ENCODE measurements at places on chromosomes 5 and 9.
A peak's percentile ranks its signal among the peaks of the same experiment; 100 is the strongest.

- DNase-seq = no peak
Measured at GRCh38 chr5:56110646-56111403, 116.1 kb upstream of the IL6ST start.

GRCh38 chr9:125418404-125418803 is 156.8 kb downstream of the GAPVD1 start:
- peak; percentile 63 for DNase-seq

DNA sequence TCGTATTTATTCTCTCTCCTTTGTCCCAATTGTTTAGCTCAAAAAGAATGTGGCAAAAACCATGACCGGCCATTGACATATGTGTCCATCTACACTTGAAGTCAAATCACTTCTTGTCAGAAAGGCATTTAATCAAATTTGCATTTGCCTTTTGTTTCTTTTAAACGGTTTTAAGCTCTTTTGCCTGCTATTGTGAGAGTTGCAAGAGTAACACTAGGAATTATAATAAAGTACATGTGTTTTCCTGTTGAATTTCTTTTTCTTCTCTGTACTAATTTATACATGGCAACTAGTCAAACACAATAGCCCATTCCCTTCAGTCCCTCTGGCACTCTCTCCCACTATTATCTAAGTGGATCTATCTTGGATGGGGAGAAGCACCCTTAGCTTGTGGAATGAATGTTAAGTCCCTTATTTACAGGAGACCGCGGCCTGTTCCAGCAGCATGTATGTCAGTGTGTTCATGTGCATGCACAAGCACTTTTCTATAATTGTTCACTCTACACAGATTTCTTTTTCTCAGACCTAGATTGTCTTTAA is 3.2 kb downstream of the ADAMTSL1 start:
- no peak for DNase-seq

GRCh38 chr5:126973193-126973592 is 57.2 kb downstream of the MARCHF3 start:
- DNase-seq = no peak

DNA sequence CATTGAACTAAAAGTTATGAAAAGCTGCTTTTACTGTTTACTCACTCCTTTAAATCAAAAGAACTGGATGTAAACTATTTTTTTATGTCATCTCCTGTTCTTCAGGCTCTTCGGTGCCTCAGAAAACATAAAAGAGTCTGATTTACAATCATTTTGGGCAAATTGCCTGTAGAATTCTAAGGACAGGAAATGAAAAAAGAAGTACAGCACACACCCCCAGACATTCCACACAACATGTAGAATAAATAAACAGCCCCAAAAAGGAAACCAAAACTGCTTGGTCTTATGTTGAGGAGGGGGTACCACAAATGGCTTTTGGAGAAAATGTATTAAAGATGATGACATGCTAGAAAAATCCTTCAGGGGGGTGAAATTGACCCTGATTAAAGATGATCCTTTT is 57.2 kb downstream of the ITGA1 start:
- peak; percentile 57 for DNase-seq

- DNase-seq = no peak
Measured at GRCh38 chr9:17630531-17630949, 51.7 kb downstream of the SH3GL2 start.

DNA sequence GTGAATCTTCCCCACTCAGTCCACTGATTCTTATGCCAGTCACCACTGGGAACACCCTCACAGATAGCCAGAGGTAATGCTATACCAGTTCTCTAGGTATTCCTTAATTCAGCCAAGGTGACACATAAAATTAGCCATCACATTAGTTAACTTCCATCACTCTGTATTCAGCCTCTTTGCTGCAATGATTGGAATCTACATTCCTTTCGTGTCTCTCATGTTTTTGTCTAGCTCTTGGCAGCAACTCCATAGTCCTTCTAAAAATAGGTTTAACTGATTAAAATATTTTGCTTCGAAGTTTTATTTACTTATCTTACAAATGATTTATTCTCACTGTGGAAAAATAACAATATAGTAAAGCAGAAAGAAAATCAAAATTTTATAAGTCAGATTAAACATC is 19.6 kb upstream of the RNF20 start:
- peak; percentile 78 for DNase-seq

DNA sequence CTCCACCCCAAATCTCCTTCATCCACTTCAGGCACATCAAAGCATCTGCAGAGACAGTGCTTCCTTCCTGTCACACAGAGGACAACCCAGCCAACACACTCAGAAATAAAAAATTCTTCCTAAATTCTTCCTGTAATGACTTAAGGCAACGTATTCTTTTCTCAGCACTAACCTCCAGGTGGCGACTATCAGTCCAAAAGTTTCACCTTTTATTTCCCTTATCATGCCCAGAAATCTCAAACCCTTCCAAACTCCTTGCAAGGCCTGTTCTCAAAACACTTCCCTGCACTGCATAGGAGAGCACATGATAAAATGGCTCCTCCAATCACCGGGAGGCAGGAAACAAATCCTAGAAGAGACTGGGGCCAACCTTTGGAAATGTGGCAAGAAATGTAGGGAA is 35.1 kb downstream of the SLIT3 start:
- DNase-seq = peak; percentile 11

- no peak for DNase-seq
Measured at GRCh38 chr5:120927950-120928530, 463.9 kb downstream of the PRR16 start.

GRCh38 chr9:91933556-91934352 is 16.3 kb downstream of the ROR2 start:
- DNase-seq = peak; percentile 42

- DNase-seq = peak; percentile 88
Measured at GRCh38 chr5:54753034-54753433, 232.4 kb downstream of the ESM1 start.

GRCh38 chr9:124761196-124761595 is 9.9 kb downstream of the NR6A1 start:
- no peak for DNase-seq

DNA sequence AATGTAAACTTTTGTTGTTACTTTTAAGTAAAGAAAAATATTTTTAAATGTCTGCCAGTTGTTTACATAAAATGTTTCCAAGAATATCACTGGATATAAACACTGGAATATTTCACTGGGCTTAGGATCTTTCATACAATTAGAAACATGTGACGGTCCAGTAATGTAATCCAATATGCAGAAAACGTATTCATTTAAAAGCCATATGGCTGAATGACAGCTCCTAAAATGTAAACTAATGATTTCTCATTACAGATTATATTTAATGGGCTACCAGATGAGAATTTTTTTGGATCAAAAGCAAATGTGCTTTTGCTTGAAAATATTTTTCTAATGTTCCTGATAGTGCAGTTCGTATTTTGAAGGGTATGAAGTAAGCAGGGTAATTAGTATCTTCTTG is 124.3 kb downstream of the TTC39B start:
- no peak for DNase-seq

DNA sequence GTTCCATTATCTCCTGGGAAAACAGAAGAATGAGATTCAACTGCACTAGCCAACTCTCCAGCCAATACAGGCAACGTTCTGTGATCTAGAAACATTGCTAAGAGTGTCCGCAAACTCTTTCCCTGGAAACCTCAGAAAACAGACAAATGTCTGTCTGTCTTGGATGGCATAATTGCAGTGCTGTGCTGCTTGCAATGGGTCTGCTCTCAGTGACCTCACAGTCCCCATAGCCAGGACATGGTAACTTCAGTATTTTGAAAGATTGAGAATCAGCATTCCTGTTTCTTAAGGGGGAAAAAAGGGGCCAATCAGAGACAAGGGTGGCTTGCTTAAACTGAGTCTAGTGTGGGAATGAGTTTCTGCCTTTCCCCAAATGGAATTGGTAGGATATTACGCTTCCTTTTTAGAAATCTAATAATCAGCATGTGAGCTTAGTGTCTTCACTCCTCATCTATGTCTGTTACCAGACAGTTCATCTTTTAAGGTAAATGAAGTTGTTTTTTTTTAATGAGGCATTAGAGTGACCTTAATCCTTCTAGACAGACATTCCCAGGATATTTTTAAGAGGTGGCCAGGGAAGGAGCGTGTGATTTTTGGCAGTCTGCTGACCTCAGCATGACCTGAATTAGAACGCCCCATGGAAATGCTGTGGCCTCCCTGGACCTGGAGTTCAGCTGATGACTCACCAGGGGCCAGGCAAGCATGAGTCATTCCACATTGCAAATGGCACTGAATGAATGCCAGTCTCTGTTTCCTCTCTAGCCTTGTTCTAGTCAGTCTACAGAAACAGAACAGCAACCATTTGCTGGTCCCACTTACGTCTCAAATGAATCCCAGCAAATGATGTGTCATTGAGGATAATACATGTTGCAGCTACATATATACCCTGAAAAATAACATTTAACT is 210.2 kb upstream of the ACTBL2 start:
- peak; percentile 96 for DNase-seq

DNA sequence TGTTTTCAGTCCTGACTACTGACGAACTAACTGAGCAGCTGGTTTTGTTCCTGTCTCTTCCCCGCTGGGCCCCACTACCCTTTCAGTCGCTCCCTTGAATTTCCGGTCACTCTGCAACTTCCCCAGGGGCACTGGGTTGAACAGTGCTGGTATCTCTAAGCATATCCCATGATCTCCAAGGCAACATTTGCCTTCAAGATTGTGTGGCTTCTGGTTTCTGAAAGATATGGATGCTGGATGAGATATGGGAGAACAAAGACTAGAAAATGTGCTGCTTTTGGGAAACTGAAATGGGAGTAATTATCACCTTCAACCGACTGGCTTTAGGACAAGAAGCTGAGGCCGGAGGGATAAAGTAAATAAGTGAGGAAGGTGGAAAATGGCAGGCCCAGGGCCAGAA is 258.2 kb upstream of the PIK3R1 start:
- no peak for DNase-seq

DNA sequence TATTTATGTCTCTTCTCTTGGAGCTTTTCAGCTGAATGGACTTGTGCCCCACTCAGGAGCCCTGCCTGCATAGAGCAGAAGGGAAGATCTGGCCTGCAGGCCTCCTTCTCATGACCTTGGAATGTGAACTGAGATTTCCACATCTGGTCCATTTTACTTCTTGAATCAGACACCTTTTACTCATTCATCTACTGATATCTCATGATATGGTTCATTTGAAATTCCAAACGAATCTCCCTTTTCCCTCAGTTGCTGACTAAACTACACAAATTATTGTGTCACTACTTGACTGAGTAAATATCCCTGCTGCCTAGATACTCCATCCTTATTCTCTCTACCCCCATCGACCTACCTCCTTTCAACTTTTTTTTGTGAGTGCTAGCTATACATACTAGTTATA is 138.7 kb downstream of the PLCXD3 start:
- peak; percentile 83 for DNase-seq

GRCh38 chr5:140609126-140609525 is 23.8 kb downstream of the CD14 start:
- no peak for DNase-seq

DNA sequence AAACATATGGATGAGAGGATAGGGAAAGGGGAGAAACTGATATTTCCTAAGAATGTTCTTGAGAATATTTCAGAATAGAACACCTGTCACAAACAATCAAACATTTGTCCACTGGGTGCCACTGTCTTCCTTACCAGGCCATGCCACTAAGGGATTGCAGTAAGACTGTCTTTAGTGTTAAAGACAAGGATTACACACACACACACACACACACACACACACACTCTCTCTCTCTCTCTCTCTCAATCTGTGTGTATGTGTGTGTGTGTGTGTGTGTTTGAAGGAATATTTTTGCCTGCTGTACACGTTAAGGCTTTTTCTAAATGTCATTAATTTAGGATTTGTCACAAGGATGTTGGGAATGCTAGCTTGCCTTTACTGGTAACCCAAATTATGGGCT is 54.4 kb downstream of the CCDC192 start:
- DNase-seq = peak; percentile 66

- no peak for DNase-seq
Measured at GRCh38 chr5:76351176-76351575, 51.9 kb upstream of the IQGAP2 start.

GRCh38 chr9:75148561-75148960 is 60.2 kb downstream of the OSTF1 start:
- peak; percentile 93 for DNase-seq

GRCh38 chr9:135079018-135079417 is 8.4 kb upstream of the OLFM1 start:
- DNase-seq = no peak

- DNase-seq = peak; percentile 23
Measured at GRCh38 chr9:84750152-84750865, 80.8 kb downstream of the NTRK2 start.

GRCh38 chr5:76180814-76181805 is 97.9 kb downstream of the SV2C start:
- no peak for DNase-seq

- DNase-seq = peak; percentile 89
Measured at GRCh38 chr9:128917151-128917849, 3.5 kb upstream of the PHYHD1 start.

GRCh38 chr5:44862808-44863207 is 54.1 kb downstream of the MRPS30 start:
- peak; percentile 49 for DNase-seq

DNA sequence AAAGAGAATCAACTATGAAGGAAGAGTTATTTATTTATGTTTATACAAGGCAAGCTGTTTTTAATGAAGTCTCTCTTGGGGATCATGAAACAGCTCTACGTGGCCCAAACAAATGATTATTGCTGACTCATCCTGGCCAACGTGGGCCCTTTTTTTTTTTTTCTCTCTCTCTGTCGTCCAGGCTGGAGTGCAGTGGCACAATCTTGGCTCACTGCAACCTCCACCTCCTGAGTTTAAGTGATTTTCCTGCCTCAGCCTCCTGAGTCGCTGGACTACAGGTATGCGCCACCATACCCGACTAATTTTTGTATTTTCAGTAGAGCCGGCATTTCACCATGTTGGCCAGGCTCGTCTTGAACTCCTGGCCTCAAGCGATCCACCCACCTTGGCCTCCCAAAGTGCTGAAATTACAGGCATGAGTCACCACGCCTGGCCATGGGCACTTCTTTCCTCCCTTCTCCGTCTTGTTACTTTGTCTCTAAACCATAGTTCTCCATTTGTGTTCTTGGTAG is 98.3 kb downstream of the BASP1 start:
- DNase-seq = peak; percentile 91

DNA sequence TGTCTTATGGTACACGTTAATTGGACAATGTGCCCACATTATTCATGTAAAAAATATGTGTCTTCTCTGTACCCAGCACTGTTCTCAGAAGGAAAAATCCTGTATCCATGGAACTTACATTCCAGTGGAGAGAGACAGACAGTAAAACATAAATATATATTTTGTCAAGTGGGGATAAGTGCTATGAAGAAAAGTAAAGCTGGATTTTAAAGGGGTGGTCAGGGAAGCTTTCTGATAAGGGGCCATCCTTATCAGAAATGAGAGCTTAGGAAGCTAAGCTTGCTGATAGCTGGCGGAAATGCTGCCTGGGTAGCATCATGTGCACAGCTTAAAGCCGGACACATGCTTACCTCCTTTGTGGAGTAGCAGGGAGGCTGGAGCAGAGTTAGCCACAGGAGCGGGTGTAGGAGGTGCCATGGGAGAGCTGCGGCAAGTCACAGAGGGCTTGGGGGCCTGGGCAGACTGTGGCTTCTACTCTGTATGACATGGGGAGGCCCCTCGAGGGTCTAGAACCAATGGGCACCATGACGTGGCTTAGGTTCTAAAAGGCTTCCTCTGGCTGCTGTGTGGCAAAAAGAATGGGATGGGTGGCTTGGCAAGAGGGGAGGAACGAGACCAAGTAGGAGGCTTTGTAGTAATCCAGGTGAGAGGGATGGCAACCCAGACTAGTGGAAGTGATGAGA is 141.7 kb downstream of the FGF1 start:
- DNase-seq = peak; percentile 36
